Right ventricle myocardium superior (tissue), 1 donor: ENCODE measurements at places on chromosomes 13 and 19.

DNA sequence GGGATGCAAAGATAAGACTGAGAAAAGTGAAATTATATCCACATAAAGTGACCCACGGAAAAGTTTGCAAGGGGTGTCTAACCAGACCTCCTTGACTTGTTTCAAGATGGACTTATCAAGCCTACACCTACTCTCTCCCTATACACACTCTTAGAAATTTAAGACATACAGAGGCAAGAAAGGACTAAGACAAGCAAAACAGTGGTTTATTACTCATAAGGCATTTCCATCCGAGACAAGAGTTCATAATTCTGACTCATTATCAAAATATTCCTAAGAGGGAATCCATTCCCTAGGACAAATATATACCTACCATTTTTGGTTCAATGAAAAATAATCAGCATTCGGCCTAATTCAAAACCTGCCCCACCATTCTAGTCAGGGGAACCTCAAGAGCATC lies 232.6 kb upstream of the GPC6 start:
- DNase-seq = no peak

GRCh38 chr13:110331362-110331761 lies 24.3 kb downstream of the COL4A2 start:
- no peak for DNase-seq

GRCh38 chr13:21576426-21576825 lies 27.5 kb downstream of the MICU2 start:
- DNase-seq = no peak

GRCh38 chr13:50654331-50654730 lies 189.2 kb downstream of the DLEU7 start:
- no peak for DNase-seq

GRCh38 chr13:34413538-34414210 lies 528.4 kb upstream of the NBEA start:
- DNase-seq = no peak

- DNase-seq = no peak
Measured at GRCh38 chr13:94495806-94496205, 16.3 kb upstream of the DCT start.

GRCh38 chr13:94415500-94416237 lies 63.8 kb downstream of the DCT start:
- DNase-seq = no peak

- no peak for DNase-seq
Measured at GRCh38 chr13:110779022-110779421, 65.5 kb downstream of the ING1 start.

GRCh38 chr13:71460211-71460610 lies 406.8 kb downstream of the DACH1 start:
- no peak for DNase-seq

- peak; percentile 61 for DNase-seq
Measured at GRCh38 chr19:31316201-31316951, 32.9 kb downstream of the TSHZ3 start.

GRCh38 chr19:39131255-39131755 lies 5.7 kb downstream of the PAK4 start:
- DNase-seq = peak; percentile 78

- DNase-seq = peak; percentile 57
Measured at GRCh38 chr19:11578258-11579142, 1.1 kb upstream of the ACP5 start.

DNA sequence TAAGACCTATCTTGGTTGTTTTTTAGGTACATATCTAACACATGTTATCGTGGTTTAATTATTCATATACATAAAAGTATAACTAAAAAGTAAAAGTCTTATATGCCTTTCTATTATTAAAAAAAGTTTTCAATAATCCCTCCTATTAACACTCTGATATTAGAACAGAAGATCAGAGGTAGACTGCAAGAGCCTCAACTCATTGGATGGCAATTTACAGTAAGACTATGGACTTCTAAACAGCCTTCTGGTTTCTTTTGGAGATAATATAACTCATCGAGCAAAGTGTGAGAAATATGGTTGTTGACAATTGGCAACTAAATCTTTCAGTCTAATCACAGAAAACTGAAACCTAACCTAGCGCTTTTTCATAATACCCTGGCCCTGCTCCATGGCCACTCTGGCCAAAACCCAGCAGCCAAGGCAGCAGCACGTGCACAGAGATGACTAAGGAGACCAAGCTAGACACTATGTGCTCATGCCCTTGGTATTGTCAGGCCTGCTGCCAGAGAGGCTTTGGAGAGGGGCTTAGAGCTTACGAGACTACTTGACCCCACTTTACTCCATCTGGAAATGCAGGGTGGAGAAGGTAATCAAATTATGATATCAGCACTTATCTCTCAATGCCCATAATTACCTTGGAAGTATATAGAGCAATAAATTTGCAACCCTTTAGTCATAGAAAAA lies 40.6 kb upstream of the EEF1AKMT1 start:
- DNase-seq = peak; percentile 89

DNA sequence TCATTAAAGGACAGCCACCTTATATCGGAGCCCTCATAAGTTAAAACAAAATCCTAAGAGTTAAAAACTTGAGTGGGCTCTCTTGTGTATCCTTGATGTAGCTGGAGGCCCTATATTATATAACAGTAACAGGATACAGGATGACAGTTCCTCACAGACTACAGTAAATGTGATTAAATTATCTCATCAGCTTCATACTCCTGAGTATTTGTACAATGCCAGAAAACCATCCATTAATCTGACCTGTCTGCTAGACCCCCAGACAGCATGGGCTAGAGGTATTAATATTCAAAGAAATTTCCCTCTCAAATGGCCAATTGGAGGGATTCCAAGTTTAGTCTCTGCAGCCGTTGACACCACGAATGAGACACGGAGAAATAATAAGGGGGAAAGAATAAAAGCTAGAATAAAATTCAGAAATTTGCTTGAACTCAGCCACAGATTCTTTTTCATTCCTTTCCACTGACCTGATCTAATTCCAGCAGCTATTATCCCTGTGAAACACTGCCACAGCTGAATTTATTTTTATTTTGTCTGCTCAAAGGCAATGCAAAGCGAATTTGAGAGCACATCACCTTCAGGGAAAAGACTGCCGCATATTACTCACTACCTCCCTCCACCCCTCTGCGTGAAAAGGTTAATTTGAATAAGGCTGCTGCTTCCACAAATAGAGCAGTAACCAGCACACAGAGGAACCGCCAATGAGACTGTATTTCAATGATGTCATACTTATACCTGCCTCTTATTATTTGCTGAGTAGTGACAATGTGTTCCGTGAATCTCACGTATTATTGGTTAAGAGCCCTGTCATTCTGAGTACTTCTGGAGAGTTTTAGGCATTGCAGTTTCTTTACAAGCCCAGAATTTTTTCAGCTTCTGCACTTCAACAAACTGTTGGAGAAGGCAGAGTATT lies 155.9 kb upstream of the KLF12 start:
- DNase-seq = no peak

DNA sequence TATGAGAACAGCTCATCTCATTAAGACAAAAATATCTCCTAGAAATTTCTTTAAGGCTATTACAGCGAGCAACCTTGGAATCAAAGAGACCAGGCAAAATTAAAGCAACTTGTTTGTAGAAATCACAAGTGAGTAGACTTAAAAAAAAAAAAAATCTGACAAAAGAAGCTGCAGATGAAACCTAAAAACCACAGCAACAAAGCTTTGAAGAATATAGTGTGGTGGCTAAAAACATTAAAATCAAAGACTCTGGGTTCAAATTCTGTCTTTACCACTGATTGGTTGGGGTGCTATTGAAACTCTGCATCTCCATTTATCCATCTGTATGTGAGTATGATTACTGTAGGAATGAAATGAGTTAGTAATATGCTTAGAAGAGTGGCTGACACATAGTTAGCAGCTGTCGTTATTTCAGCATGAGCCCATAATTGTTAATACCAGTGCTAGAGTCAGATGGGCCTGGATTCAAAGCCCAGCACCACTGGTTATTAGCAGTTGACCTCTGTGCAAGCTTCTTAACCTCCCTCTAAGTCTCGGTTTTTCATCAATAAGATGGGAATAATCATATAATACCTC lies 157.6 kb downstream of the FOXO1 start:
- no peak for DNase-seq

GRCh38 chr19:47716270-47716937 lies 3.2 kb downstream of the EHD2 start:
- no peak for DNase-seq

DNA sequence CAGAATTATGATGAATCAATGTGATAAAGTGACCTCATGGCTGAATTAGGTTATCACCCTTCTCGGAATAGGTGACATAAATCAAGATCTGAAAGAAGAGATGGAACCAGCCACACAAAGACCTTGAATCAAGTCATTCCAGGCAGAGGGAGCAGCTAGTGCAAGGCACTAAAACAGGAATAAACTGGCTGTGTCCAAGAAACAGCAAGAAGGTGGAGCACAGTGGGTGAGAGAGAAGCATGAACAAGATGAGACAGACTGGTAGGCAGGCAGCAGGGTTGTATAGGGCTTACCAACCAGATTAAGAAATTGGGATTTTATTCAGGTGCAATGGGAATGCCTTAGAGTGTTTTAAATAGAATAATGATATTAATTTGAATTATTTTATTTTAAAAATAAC lies 470.3 kb downstream of the PCDH20 start:
- no peak for DNase-seq

DNA sequence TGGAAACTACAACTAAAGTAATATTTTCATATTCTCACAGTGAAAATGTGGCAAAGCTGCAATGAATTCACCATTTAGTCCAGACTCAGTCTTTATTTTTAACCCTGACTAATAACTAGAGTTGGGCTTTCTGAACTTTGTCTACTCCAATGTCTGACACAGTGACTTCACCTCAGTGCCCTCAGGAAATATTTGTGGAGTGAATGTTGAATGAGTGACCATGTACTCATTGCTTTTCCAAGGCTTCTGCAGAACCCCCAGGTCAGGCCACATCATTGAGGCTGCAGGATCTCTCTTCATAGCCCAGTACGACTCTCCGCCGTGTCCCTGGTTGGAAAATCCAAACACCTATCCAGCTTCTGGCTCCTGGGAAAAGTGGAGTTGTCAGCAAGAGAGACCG lies 1.8 kb downstream of the ZNF175 start:
- DNase-seq = no peak

- DNase-seq = no peak
Measured at GRCh38 chr13:59342400-59342799, 821.3 kb downstream of the DIAPH3 start.

GRCh38 chr13:72205773-72206172 lies 338.8 kb upstream of the DACH1 start:
- DNase-seq = no peak

DNA sequence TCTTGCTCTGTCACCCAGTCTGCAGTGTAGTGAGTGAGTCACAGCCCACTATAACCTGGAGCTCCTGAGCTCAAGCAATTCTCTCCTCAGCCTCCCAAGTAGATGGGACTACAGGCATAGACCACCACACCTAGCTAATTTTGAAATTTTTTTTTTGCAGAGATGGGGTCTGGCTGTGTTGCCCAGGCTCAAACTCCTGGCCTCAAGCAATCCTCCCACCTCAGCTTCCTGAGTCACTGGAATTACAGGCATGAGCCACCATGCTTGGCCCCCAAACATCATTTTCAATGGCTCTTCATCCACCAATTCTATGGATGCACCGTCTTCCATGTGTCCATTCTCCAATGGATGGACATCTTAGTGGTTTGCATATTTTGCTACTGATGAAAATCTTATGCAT lies 68.9 kb downstream of the ZNF557 start:
- no peak for DNase-seq

DNA sequence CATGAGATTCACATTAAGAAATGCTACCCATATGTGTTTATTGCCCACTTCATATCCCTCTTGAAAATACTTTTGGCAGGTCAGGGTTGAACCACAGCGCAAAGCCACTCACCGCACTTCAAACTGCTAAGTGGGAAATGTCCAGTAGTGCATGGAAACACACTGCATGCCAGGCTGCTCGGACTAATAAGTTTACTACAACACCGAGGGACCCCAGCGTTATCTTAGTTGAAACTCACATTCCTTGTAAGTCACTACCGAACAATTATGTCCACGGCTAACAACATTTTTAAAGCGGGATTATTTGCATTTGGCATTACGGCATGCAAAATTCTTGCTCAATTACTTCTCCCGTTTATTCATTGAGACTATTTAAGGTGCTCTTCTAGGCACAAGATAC lies 4.0 kb downstream of the BRD4 start:
- no peak for DNase-seq

DNA sequence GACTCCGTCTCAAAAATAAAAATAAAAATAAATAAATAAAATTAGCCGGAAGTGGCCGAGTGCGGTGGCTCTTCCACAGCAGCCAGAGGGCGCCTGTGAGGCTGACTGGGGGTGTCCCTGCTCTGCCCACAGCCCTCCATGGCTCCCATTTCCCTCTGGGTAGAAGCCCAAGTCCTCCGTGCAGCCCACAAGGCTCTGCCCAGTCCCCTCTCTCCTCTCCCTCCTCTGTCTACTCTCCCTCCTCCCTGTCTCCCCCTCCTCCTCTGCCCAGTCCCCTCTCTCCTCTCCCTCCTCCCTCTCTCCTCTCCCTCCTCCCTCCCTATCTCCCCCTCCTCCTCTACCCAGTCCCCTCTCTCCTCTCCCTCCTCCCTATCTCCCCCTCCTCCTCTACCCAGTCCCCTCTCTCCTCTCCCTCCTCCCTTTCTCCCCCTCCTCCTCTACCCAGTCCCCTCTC lies 20.4 kb downstream of the MISP start:
- no peak for DNase-seq
